ENCODE measurements at places on chromosomes 2 and 18.

DNA sequence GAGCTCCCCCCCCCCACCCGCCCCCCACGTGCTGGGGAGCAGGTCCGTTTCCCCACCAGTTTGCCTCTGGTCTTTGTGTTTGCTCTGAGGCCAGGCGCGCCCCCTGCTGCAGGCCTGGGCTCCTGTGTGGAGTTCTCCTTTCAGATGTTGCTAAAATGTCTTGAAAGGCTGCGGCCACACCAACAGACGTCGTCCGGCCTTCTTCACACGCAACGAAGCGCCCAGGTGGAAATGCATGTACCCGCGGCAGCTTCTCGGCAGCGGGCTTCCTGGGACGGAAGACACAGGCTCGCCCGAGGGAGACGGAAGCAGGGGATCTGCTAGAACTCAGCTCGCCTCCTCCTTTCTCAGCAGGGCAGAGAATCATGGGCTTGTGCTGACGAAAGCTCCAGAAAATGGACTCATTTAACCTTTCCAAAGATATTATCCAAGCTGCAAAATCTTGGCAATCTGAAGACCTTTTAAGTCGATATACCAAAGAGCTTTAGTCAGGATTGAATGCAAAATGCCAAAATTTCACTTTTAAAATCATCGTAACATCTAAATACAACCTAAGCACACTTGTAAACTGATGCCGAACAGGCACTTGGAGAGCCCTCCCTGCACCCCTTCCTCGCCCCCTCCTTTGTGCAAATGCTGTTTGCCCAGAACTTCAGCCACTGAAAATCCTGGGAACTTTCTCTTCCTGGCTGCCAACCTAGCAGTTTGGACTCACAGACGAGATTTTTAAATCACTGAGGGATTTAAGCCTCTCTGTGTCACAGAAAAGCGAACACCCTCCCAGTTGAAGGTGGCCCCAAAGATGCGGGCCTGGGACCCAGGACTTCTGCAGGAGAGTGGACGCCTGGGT is 125.5 kb upstream of the ZNF516 start:
- DNase-seq, result peak; percentile 95

- no peak for DNase-seq
Measured at GRCh38 chr2:69292256-69292655, 94.8 kb downstream of the GFPT1 start.

- DNase-seq, result no peak
Measured at GRCh38 chr2:211437396-211437795, 881.0 kb downstream of the CPS1 start.

GRCh38 chr2:26702025-26702424 is 9.5 kb downstream of the KCNK3 start:
- DNase-seq, result no peak

DNA sequence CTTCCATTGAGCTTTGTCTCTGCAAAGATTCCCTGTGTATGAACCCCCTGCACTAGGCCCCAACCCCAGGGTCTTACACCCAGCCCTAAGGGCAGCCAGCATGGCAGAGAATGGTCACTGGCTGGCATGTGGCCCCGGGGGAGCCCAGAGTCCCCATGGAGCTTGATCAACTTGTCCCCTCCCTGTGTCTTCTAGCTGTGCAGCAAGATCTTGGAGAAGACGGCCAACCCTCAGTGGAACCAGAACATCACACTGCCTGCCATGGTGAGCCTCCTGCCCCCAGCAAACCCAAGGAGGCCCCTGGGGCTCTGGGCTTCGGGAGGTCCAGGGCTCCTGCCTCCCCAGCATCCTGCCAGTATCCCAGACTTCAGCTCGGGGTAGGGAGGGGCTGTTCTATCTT is 81.5 kb downstream of the DYSF start:
- no peak for DNase-seq

DNA sequence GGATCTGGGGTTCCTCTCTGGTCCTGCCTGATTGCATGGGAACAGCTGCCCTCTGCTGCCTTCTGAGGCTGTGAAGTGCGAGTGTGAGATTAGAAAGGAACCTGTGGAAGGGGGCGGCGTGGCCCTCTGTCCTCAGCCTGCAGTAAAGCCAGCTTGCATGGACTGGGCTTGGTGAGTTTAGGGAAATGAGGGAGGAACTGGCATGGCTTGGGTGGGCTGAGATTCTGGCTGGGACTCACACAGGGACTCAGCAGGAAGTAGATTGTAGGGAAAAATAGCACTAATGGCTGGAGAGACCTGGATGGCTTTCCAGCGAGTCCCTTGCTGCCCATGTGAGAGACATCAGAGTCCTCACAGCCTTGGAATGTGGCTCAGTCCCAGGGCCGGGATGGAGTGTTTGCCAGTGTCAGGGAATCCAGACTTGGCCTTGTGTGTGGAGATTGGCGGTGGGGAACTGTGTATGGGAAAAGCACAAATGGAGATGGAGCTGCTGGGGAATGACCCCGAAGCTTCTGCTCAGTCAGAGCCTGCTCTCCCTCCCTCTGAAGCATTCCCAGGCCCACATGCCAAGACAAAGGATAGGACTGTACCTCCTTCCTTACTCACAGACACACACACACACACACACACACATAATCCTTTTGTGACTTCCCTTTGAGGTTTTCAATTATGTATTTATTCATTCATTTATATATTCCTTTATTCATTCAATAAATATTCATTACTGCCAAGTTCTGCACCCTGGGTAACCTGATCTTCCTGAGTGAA is 115.4 kb downstream of the ACAA2 start:
- peak; percentile 80 for DNase-seq

DNA sequence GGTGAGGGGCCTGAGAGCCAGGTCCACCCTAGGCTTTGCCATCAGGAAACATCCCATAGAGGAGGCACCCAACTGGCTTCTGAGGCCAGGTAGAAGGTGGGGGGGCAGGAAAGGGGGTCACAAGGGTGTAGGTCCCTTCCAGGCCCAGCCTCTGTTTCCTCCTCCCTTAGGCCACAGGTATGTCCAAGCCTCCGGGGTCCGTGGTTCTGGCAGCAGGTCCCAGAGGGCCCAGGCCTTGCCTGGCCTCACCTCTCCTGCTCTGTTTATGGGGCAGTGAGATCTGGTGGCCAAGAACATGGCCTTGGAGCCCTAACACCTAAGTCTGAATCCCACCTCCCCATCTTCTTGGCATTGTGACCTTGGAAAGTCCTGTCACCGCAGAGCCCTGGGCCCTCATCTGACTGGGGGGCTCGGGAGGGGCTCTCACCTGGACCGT is 21.6 kb upstream of the GPR17 start:
- peak; percentile 82 for DNase-seq

DNA sequence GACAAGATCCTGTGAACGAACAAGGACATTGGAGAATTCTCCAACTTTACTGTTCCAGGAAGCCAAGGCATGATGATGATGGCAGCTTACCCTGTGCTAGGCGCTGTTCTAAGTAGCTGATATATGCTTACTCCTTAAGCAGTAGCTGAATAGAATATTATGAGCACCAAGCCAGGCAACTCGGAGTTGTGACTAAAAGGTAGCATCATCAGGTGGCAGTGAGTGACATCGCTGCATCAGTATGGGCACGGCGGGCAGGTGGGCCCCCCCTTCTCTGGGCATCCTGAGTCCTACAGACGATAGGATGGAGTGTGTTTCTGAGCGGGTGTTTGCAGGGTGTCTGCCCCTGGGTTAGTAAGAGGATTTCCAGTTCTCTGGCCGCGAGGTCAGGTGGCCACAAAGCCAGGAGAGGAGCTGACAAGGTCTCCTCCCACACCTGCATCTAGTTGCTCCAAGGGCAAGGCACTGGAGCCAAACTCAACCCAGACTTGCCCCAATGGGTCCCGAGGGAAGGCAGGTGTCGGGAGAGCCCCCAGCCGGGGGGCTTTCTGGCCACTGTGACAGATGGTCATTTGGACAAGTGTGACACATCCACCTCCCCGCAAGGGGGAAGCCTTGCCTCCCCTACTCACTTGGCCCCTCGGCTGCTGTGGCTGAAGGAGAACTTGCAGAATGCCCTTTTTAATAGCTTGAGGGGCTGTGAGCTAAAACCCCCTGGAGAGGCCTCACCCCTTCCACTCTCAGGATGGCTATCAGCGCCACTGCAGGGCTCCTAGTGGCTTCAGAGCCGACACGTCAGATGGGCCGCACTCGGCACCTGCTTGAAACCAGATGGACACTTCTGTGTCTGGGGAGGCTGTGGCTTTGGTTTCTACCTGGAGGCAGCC is 55.5 kb downstream of the CRACDL start:
- DNase-seq, result no peak

- DNase-seq, result no peak
Measured at GRCh38 chr18:58993260-58993659, 128.6 kb downstream of the ZNF532 start.

- DNase-seq, result no peak
Measured at GRCh38 chr2:107308835-107309234, 422.9 kb upstream of the ST6GAL2 start.

GRCh38 chr2:74532222-74532621 is 2.5 kb downstream of the HTRA2 start:
- peak; percentile 92 for DNase-seq

Data from osteoblast (primary cell).